ENCODE measurements at places on chromosomes 4 and X.

- no peaks in the 10 kb centered on the region for H3K27me3 ChIP-seq
- peak overlapping the region; percentile 54 for H3K27ac ChIP-seq
- H3K4me1 ChIP-seq, result peaks cover 20% of the 10 kb centered on the region
- no peaks in the 10 kb centered on the region for H3K36me3 ChIP-seq
Observed at GRCh38 chrX:129958083-129958465, 24.4 kb upstream of the BCORL1 start.

DNA sequence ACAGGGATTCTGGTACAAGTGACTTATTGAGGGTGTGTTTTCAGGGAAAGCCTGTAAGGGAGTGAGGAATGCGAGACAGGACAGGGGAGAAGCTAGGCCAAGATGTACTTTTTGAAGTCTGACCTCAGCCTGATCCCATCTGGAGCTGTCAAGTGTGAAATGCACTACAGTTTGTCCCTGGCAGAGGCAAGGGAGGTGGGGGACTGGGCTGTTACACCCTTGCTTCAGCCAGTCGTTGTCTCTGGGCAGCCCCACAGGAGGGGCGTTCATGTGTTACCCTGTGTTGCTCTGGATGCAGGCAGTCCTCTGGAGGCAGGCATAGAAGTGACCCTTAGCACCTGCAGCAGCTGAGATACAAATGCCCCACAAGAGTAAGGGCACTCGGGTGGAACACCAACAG is 25.8 kb downstream of the PPEF1 start:
- no peaks in the 10 kb centered on the region for H3K36me3 ChIP-seq
- H3K27me3 ChIP-seq, result no peaks in the 10 kb centered on the region
- DNase-seq, result no peak
- H3K27ac ChIP-seq, result no peak overlapping the region
- H3K4me3 ChIP-seq, result no peak overlapping the region

- H3K36me3 ChIP-seq, result no peaks in the 10 kb centered on the region
- no peaks in the 10 kb centered on the region for H3K4me1 ChIP-seq
- H3K4me3 ChIP-seq, result no peak overlapping the region
Observed at GRCh38 chrX:96621811-96622210, 62.8 kb upstream of the DIAPH2 start.

DNA sequence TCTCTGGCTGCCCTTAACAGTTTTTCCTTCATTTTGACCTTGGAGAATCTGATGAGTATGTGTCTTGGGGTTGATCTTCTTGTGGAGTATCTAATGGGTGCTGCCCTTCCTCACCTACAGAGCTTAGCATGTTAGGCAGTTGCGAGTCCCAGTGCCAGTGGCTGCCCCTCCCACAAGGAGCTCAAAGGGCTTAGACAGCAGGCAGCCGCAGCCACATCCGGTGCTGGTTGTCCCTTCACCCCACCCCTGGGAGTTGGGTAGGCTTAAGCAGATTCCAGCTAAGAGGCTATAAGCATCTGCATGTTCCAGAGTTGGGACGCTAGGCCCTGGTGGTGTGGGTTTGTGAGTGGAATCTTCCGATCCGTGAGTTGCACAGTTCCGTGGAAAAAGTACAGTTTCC is 322.1 kb upstream of the ARX start:
- H3K4me1 ChIP-seq, result no peaks in the 10 kb centered on the region
- H3K4me3 ChIP-seq, result no peak overlapping the region
- no peak overlapping the region for H3K27ac ChIP-seq
- H3K27me3 ChIP-seq, result no peaks in the 10 kb centered on the region
- no peaks in the 10 kb centered on the region for H3K36me3 ChIP-seq
- DNase-seq, result no peak

GRCh38 chr4:28444886-28445496 is 1584.3 kb downstream of the STIM2 start:
- H3K4me3 ChIP-seq, result no peak overlapping the region
- no peak for DNase-seq
- H3K27me3 ChIP-seq, result no peaks in the 10 kb centered on the region

GRCh38 chr4:24763631-24764297 is 31.6 kb upstream of the SOD3 start:
- no peak overlapping the region for H3K27ac ChIP-seq
- no peaks in the 10 kb centered on the region for H3K27me3 ChIP-seq
- DNase-seq, result no peak
- no peak overlapping the region for H3K4me3 ChIP-seq
- no peaks in the 10 kb centered on the region for H3K4me1 ChIP-seq

- no peak for DNase-seq
- no peak overlapping the region for H3K27ac ChIP-seq
- H3K36me3 ChIP-seq, result no peaks in the 10 kb centered on the region
- no peak overlapping the region for H3K4me3 ChIP-seq
- H3K4me1 ChIP-seq, result no peaks in the 10 kb centered on the region
Observed at GRCh38 chrX:133580625-133581024, 165.3 kb upstream of the GPC4 start.

DNA sequence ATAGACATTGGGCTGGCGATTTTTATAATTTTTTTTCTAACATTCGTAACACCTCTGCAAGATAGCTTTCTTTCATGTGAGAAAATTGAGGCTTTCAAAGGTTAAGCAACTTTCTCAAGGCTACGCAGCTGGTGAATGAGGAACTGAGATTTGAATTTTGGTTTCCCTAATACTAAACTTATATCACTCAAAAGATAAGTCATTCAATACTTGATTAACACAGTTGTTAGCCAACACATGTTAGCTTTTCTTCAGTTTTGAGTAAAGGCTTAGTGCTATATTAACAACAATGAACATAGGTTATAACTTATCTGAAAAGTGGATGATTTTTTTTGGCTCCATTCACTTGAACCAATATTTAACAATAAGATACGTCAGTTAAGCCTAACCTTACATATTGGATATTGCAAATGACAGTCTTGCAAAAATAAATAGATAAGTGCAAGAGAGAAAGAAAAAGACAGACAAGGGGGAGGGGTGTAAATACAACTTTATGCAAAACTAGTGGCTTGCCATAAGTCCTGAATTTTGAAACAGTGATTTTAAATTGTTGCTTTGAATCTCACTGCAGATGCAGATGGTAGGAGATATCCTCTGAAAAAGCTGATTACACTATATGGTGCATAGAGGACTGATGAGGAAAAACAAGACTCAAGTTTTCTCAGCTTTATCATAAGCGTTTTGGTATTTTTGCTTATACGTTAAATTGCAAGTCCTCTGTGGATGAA is 11.1 kb upstream of the GPM6A start:
- no peak overlapping the region for H3K27ac ChIP-seq
- H3K36me3 ChIP-seq, result no peaks in the 10 kb centered on the region
- H3K4me3 ChIP-seq, result no peak overlapping the region
- no peaks in the 10 kb centered on the region for H3K4me1 ChIP-seq
- DNase-seq, result no peak

DNA sequence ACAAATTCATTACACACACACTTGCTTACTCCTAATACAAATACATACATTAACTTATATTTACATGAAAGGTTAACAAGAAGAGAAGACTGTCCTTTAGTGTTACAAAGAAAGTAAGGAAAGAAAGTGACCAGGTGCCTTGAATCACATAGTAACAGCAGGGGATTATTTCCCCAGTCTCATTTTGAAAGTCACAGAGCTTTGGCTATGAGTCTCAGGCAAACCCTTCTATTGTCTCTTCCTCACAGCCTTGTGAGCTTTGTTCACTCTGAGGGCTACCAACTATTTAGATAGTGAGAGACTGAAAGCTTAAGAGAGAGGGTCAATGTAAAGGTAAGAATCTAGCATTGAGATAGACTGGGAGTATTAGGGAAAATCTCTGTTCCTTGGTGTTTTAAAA is 161.6 kb downstream of the NPNT start:
- no peaks in the 10 kb centered on the region for H3K4me1 ChIP-seq
- H3K27me3 ChIP-seq, result no peaks in the 10 kb centered on the region
- H3K4me3 ChIP-seq, result no peak overlapping the region
- no peak overlapping the region for H3K27ac ChIP-seq

- H3K4me1 ChIP-seq, result no peaks in the 10 kb centered on the region
- H3K27ac ChIP-seq, result no peak overlapping the region
- no peak overlapping the region for H3K4me3 ChIP-seq
- DNase-seq, result no peak
Observed at GRCh38 chr4:87937523-87937922, 38.0 kb upstream of the SPP1 start.

GRCh38 chr4:23305026-23305425 is 584.8 kb downstream of the PPARGC1A start:
- no peak overlapping the region for H3K27ac ChIP-seq
- H3K4me1 ChIP-seq, result no peaks in the 10 kb centered on the region
- no peak overlapping the region for H3K4me3 ChIP-seq
- H3K27me3 ChIP-seq, result no peaks in the 10 kb centered on the region

DNA sequence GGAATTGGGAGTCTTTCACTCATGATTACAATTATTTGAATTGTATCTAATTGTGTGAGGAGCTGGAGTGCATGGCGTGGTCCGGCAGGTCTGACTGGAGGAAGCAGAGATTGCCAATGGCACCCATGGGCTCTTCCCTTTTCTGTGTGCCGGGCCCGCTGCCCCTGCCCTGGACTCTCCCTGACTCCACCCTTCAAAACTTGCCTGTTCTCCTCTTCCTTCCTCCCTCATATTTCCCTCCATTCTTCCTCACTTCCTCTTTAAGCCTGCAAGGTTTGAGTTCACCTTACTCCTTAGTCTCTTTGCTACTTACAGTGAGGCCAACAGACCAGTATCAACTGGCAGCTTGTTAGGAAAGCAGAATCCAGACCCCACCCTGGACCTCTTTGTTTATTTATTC is 6.5 kb upstream of the STBD1 start:
- peaks cover 12% of the 10 kb centered on the region for H3K4me1 ChIP-seq
- H3K27me3 ChIP-seq, result no peaks in the 10 kb centered on the region
- H3K27ac ChIP-seq, result no peak overlapping the region
- no peak for DNase-seq

GRCh38 chr4:73741031-73741749 is 821 bp downstream of the CXCL8 start:
- no peaks in the 10 kb centered on the region for H3K4me1 ChIP-seq
- no peak overlapping the region for H3K27ac ChIP-seq
- H3K4me3 ChIP-seq, result no peak overlapping the region
- no peak for DNase-seq
- no peaks in the 10 kb centered on the region for H3K36me3 ChIP-seq

GRCh38 chrX:18649498-18649951 is 22.4 kb downstream of the RS1 start:
- no peaks in the 10 kb centered on the region for H3K4me1 ChIP-seq
- no peaks in the 10 kb centered on the region for H3K36me3 ChIP-seq
- no peak overlapping the region for H3K27ac ChIP-seq
- H3K27me3 ChIP-seq, result no peaks in the 10 kb centered on the region
- DNase-seq, result no peak

DNA sequence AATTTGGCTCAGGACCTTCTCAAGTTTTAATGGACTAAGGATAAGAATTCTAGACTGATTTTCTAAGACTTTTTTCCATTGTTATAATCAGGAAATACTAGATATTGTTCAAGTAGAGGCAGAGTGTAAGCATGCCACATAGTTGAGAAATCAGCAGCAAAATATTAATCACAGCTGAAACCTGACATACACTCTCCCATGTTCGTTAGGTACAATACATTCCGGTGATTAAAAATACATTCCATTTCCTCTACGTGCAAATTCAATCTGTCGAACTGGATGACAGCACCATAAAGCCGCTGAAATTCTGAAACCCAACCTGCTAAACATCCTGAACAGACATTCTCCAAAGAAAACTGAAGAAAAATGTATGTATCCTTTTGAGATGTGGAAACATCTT is 587.6 kb upstream of the DIPK2B start:
- H3K27ac ChIP-seq, result no peak overlapping the region
- no peaks in the 10 kb centered on the region for H3K4me1 ChIP-seq
- no peak overlapping the region for H3K4me3 ChIP-seq
- H3K36me3 ChIP-seq, result no peaks in the 10 kb centered on the region
- H3K27me3 ChIP-seq, result no peaks in the 10 kb centered on the region

- H3K4me3 ChIP-seq, result no peak overlapping the region
- no peaks in the 10 kb centered on the region for H3K4me1 ChIP-seq
- no peak overlapping the region for H3K27ac ChIP-seq
- DNase-seq, result no peak
Observed at GRCh38 chr4:175705407-175705806, 106.7 kb downstream of the GPM6A start.

- H3K27me3 ChIP-seq, result no peaks in the 10 kb centered on the region
- DNase-seq, result no peak
Observed at GRCh38 chr4:57318703-57319102, 208.5 kb upstream of the IGFBP7 start.

DNA sequence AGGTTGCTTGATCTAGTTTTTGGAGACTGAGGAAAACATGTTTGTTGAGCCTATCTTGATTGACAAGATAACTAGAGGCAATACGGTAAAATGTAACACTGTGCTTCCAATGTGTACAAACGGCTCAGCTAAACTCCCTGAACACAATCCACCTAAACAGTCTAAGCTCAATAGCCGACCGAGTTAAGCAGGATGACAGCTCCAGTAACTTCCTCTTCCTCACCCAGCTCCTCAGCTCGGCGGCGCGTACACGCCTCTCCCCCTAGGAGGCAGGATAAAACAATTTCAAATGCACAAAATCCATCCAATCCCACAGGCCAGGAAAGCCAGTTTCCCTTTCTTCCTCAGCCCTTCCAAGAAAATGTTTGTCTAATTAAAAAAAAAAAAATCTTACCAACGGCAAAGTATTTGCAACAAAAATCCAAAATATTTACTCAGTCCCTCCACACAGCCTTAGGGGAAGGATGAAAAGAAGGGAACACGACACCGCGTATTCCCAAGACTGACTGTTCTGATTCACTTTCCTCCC is 1.0 kb downstream of the CNOT6L start:
- H3K36me3 ChIP-seq, result no peaks in the 10 kb centered on the region
- peaks cover 61% of the 10 kb centered on the region for H3K4me1 ChIP-seq
- peak overlapping the region; percentile 92 for H3K27ac ChIP-seq
- DNase-seq, result peak; percentile 62

DNA sequence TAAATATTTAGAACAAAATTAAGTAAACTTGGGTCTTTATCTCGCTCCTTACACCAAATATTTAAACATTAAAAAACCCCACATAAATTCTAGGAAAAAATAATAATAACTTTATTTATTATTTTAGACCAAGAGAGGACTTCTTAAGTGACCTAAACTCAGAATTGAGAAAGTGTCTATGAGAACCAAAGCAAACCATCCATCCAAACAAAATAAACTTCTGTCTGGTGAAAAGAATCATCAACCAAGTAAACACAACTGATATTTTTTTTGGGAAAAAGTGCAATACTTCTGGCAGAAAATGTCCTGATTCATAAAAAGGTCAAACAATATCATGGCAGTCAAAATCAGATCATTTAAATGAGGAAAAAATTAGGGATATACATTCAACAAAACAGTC is 533.0 kb downstream of the SPRY1 start:
- no peaks in the 10 kb centered on the region for H3K36me3 ChIP-seq
- H3K4me3 ChIP-seq, result no peak overlapping the region
- no peak for DNase-seq
- H3K27me3 ChIP-seq, result no peaks in the 10 kb centered on the region
- no peaks in the 10 kb centered on the region for H3K4me1 ChIP-seq
- no peak overlapping the region for H3K27ac ChIP-seq

- no peaks in the 10 kb centered on the region for H3K36me3 ChIP-seq
- H3K27me3 ChIP-seq, result peaks cover 5% of the 10 kb centered on the region
- DNase-seq, result no peak
- peaks cover 6% of the 10 kb centered on the region for H3K4me1 ChIP-seq
Observed at GRCh38 chr4:42282081-42282901, 115.0 kb upstream of the SHISA3 start.

Data from CD8-positive, alpha-beta memory T cell (primary cell).